ENCODE measurements at places on chromosomes 2 and 18.

DNA sequence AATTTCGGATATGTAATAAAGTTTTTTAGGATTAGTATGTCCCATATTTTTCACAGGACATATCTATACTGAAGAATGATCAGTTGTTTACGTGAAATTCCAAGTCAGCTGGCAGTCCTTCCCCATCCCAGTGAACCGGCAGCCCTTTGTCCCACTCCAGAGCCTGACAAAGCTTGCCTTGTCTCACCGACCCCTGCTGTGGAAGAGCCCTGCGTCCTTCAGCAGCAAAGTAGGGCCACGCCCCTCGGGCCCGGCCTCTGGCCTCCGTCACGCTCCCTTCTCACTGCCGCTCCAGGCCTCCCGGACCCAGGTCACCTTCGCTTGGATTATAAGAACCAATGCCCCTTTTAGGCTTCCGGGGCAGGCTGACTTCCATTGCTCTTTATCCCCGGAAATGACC is 89.8 kb upstream of the TGIF1 start:
- no peak for DNase-seq

DNA sequence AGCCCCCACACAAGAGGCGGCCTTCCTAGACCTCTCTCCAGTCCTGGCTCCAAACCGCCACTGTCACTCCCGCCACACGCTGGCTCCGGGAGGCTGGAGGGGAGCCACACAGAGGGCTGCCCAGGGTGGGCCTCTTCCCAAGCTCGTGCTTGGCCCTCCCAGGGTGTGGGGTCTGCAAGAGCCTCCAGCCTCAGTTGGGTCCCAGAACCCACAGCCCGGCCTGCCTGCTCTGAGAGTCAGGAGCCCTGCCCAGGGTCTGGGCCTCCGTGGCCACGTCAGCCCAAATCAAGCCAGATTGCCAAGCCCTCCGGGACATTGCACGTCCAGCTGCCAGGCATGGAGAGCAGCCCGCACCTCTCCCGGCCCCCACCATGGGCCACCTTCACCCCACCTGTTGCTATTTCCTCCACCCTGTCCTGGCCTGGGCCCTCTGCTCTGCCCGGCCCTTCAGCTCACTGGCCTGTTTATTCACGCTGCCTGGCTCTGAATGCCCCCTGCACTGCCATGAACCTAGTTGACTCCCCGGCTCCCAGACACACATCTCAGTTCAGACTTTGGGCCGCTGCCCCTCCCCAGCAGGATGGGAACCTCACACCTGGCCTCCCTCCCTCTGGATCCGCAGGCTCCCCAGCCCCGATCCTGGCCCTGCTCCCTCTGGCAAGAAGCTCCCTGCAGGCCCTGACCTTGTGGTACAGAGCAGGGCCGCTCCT is 61.0 kb downstream of the BIN1 start:
- no peak for DNase-seq

DNA sequence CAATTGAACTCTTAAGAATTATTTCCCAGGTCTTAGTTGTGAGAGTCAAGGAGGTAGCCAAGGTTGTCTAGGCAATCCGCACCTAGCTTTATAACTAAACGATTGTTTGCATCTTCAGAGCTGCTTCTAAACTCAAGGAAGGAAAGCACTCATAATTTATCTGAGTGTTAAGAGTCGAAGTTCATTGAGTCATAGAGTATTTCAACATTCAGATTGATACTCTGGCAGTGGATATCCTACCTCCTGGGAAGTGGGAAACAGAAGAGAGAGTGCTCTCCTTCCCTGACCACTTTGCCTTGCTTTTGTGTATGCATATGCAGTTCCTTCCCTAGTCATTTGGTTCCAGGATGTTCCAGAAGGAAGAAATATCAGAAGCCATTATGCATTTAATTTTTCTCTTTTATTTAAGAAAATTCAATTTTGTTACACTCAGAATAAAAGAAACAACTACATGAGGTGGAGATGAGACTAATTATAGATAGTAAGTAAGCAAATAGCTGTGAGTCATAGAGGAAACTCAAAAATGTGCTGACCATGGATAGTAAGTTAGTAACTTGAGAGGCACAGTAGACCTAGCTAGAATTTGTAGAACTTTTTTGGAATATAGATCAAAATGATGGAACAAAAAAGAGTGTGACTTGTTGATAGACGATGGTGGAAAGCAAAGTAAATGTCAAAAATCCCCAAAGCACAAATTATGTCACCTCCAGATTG is 35.4 kb upstream of the FSHR start:
- DNase-seq, result no peak

GRCh38 chr18:58584200-58585127 is 44.4 kb downstream of the ALPK2 start:
- no peak for DNase-seq

GRCh38 chr18:26121476-26121875 is 12.2 kb upstream of the PSMA8 start:
- DNase-seq, result no peak

DNA sequence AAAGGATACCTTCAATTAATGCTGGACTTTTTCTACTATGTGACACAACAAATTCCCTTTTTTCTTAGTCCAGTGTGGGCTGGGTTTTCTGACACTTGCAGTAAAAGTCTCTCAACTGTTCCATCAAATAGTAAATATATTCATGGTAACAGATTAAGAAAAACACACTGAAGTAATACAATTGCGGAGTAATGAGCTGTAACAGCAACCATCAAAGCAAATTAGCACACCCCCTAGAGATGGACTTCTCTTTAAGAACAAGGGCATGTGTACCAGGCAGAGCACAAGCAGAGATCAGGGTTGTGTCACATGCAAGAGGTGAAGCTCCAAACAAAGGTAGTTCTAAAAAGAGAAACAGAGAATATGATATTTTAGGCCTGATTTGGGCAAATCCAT is 72.7 kb upstream of the CHRNA1 start:
- DNase-seq, result no peak

DNA sequence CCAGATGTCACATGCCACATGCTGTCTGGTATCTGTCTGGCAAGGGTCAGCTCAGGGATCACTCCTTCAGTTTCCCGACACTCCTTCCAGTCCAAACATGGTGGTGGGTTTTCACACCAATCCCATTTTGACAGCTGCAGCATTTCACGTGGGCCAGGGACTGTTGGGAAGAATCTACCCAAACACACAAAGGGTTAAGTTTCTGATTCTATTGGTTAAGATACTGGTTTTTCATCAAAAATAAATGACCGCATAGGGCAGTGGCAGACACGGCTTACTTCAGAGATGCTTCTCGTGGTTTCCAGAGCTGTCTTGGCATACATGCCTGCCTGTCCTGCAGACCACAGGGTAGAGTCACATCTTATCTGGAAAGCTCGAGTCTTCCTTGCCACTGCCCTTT is 79.7 kb downstream of the PSMG2 start:
- no peak for DNase-seq

DNA sequence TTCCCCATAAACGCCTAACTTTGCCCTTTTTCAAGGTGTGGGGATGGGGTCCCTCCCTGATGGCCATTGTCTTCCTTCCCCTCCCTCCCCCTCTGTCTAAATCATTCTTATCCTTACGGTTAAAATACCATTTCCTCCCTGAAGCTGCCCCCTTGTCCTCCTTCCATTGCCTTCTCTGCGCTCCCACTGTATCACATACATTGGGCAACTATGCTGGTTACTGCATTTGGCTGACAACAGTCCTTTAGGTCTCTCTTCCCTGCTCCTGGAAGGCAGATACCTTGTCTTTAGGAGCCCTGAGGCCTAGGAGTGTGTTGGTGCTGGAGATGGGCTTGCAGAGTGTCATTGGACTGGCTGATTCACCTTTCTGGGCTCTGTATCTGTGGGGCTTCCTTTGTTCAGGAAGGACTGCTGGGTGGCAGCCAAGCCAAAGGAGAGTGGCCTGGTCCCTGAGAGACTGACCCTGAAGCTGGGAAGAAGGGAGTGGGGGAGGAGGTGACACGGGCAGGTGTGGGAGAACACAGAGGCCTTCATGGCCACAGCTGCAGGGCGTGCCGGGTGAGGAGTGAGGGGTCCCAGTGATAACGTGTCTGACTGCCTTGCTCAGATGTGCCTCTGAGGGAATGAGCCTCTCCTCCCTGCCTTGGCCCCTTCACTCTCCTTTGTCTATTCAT is 2.2 kb downstream of the WNT6 start:
- DNase-seq, result no peak

DNA sequence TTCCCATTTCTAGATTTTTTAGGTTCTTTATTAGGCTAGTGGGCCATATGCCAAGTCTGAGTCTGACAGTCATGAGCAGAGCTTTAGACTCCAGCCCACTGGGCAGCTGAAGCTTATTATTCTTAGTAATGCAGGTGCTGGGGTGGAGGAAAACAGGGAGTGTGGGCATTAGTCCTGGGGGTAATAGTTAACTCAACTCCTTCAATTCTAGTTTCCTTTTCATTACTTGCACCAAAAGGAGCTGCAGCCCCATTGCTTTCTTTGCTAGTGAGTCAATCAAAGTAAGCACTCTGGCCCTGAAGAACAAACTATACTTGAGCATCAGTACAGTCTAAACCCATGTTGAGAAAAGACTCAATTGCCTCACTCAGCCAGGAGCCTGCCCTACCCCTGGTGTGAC is 35.5 kb downstream of the ICOS start:
- no peak for DNase-seq

DNA sequence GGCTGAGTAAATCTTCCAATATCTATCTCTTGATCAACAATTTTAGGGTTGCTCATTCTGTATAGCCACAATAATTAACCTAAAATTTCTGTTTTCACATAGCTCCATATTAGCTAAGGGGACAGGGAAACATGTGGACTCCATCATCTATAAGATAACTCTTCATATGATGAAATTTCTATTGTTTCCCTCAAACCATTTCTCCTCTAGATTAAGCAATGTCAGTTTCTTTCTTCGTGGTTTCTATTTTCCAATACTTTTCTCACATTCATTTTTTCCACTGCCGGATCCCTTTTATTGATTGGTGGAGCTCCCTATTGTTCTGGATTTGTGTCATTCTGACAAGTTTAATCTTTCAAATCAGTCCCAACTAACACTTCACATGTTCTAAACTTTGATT is 1221.3 kb upstream of the ZEB2 start:
- no peak for DNase-seq

DNA sequence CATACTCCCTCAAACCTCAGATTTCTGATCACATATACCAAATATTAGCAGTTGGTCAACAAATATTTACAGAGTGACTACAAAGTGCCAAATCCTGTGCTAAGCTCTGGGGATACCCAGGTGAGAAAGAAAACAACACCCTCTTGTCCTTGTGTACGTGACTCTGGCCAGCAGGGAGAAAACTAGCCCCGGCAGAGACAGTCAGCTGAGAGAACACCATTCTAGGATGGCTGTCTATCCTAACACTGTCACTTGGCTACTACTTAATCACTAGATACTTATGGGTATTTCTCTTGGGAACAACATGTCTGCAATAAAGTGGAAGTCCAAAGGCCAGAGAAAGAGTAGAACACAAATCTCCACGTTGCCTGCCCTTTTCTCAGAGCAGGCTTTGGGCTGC is 57.9 kb upstream of the CD226 start:
- peak; percentile 64 for DNase-seq

DNA sequence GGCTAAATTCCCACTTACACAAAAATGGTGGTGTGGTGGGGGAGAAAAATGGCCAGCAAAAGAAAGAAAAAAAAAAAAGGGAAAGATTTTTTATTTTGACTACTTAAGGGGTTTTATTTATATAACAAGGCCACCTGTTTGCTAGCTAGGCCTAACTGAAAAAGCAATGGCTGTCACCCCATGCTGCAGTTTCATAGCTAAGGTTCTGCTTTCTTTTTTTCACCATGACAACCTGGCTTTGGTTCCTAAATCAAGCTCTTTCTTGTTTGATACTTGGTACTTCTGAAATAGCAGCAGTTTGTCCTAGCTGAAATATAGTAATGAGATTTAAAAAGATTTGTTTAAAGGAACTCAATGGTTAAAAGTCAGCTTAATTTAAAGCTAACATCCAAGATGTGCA is 433.2 kb upstream of the MEX3C start:
- DNase-seq, result peak; percentile 29

- no peak for DNase-seq
Observed at GRCh38 chr2:46846536-46846935, 69.1 kb downstream of the MCFD2 start.

- no peak for DNase-seq
Observed at GRCh38 chr18:75047240-75047961, 161.5 kb downstream of the PTGR3 start.

DNA sequence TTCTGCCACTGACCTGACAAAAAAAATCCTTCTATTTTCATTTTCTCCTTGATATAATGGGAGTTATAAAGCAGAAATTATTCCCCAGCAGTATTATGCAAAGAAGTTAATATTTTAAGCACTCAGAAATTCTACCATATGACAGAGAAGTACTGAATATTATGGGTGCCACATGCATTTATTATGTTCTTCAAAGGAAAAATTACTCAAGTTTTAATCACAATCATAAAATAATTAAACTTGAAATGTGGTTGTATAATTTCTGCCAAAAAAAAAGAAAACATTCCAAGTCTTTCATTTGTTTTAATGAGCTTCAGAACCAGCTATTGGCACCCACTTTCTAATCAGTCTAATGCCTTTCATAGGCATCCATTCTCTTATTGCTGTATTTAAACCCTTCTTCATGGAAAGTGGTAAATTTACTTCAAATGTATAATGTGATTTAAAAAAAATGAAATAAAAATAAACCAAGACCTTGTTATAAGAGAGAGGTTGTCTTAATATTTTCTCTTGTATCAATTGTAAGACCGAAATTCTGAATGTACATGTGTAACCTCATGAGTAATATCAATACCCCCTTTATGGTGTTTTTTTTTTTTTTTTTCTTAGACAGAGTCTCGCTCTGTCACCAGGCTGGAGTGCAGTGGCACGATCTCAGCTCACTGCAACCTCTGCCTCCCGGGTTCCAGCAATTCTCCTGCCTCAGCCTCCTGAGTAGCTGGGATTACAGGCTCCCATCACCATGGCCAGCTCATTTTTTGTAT is 302.3 kb downstream of the IRS1 start:
- DNase-seq, result no peak

DNA sequence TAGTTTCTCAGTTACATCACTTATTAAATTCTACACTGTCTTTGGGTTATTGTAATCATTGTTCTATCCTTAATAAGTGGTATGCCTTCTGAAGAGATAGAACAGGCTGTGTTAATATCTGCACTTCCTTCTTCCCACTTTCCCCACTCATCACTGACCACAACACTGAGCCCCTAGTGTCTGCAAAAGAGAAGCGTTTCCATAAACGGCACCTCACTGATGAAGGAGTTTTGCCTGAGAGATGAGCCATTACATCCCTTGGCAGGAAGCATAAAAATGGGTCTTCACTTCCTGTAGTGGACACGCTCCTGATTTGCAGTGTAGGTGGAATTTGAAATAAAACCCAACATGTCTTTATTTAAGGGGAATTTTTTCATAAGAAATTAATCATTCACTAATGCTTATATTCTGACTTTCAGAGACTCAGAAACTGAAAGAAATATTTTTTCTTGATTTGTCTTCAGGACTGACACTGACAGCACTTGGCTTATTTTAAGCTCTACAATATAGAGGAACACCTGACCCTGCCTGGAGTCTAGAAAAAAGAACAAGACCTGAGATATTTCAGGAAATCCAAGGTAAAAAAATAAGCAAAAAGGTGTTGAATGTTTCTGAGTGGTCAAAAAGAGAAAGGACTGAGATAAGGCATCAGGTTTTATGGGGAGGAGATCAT is 275.3 kb downstream of the RAD51AP2 start:
- no peak for DNase-seq

All from DMS53 (cell line).